H4 (cell line): ENCODE measurements at places on chromosomes 1 and 21.

- no peak for DNase-seq
Observed at GRCh38 chr1:37616330-37616729, 18.4 kb downstream of the RSPO1 start.

GRCh38 chr1:185017338-185017737, 28.0 kb upstream of the RNF2 start:
- DNase-seq = peak; percentile 75

GRCh38 chr1:5815211-5815610, 177.0 kb downstream of the NPHP4 start:
- DNase-seq = no peak

DNA sequence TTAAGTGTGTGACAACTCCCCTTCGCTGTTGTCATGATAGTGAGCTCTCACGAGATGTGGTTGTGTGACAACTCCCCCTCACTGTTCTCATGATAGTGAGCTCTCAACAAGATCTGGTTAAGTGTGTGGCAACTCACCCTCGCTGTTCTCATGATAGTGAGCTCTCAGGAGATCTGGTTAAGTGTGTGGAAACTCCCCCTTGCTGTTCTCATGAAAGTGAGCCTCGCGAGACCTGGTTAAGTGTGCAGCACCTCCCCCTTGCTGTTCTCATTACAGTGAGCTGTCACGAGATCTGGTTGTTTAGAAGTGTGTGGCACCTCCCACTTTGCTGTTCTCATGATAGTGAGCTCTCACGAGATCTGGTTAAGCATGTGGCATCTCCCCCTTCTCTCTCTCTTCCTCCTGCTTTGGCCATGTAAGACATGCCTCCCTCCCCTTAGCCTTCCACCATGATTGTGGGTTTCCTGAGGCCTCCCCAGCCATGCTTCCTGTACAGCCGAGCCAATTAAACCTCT, 25.1 kb upstream of the LSS start:
- no peak for DNase-seq

DNA sequence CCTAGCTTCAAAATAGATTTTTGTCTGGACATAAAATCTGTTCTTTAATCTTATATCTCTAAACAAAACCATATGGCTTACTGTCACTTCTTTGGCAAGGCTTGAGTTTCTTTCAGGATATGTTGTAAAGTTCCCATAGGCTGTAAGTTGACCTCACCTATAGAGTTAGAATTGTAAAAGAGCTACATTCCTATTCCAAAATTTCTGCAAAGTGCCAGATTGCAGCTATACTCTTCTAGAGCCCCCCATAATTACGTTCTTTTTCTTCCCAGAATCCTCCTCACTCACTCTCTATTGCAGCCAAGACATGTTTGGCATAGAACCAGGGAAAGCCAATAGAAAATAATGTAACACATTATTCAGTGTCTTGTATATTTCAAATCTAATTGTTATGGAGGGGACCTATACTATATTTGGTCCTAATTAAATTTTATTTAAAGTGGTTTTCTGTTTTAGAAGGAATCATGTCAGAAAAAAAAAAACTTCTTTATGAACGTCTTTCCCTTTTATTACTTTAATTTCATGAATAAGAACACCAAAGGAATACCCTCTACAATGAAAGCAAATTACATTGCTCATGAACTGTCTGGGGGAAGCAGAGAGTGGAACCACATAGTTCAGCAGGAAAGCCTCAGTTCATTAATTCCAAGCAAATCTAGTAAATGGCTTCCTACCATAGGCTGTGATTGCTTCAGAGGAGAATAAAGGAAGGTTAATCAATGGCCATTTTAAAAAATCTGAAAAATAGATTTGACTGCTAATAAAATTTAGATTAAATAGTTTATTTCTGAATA, 22.3 kb downstream of the CTTNBP2NL start:
- DNase-seq = no peak

DNA sequence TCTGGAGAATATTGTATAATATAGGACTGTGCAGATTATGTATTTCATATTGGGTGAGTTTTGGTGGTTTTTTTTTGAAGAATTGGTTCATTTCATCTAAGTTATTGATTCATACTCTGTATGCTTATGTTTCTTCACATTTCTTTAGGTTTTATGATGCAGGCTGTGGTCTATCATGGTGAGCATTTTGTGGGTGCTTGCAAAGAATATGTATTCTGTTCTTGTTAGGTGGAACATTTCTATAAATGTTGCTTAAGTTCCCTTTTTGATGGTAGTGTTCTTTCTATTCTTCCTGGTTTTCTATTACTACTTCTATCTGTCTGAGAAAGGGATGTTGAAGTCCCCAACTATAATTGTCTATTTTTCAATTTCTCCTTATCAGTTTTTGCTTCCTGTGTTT, 42.6 kb downstream of the PKN2 start:
- DNase-seq = no peak

DNA sequence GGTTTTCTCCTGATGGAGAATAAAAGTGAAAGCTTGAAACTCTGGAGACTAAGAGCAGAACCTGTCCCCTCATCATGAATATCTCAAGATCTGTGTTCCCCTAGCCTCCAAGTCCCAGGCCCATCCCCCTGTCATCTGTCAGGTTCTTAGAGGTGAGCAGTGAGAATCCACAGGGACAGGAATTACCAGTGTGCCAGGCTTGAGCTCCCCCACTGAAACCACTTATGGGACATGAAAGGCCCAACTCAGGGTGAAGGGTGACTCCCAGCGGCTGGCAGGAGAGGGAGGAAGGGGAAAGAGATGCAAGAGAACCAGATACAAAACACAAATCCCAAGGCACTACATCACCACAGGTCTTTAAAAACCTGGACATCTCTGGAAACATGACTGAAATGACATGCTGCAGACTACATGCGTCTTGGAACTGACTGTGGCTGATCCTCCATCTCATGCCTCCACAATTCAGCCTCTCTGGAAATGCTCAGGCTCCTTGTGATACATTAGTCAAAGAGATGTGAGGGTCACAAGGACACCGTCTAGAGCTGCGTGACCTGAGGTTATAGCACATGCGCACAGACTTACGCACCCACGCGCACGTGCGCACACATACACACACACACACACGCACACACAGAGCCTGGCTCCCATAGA, 6.8 kb upstream of the LY9 start:
- DNase-seq = no peak

DNA sequence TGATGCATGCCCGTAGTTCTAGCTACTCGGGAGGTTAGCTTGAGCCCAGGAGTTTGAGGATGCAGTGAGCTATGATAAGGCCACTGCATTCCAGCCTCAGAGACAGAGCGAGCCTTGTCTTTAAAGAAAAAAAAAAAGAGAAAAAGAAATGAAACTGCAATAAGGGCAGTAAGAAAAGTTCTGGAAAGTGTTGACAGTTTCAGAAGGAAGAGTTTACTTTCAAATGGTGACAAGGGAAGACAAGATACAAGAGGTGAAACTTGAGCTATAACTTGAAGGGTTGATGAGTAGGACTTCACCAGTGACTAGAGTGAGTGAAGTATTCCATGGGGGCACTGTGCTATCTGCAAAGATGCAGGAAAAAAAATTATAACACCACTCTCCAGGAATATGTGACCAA, 125.0 kb downstream of the AKT3 start:
- no peak for DNase-seq

DNA sequence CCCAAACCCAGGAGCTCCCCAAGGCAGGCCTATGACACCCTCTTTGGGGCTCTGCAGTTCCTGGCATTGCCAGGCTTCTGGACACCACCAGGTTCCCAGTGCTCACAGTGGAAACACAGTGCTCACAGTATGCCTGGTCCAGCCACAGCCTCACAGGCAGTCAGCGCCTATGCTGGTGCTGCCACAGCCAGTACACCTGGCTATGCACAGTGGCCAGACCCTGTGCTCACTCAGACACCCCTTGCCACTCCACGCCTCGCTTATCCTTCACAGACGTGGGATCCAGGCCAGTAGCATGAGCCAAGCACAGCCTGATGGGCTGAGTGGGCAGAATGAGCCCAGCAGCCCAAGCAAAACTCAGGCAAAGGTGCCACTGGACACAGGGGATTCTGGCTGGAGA, 579.2 kb upstream of the ADGRL2 start:
- no peak for DNase-seq

GRCh38 chr1:6594977-6595740, 7.5 kb downstream of the KLHL21 start:
- no peak for DNase-seq

GRCh38 chr21:37207441-37208009, 59.6 kb downstream of the VPS26C start:
- DNase-seq = peak; percentile 39

- DNase-seq = no peak
Observed at GRCh38 chr1:25713961-25714360, 86.0 kb upstream of the SELENON start.
